ENCODE measurements at places on chromosomes 3 and 15.
A peak's percentile ranks its signal among the peaks of the same experiment; 100 is the strongest.

- DNase-seq = peak; percentile 86
Measured at GRCh38 chr15:63843901-63844317, 10.2 kb upstream of the HERC1 start.

DNA sequence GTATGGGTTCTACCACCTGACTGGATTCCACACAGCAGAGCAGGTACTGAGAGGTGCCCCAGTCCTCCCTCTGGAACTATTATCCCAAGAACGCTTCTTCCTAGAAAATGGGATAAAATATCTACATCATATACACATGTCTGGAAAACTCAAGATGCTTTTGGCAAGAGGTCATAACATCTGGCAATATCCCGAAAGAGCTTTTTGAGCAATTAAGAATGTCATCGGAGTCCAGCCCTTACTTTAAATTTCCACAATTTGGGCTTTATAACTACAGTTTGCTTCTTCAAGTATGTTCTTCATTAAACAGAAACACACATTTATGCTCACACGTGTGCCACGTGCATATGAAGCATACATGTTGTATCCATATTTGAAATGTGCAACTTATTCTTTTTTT, 365.9 kb upstream of the THBS1 start:
- DNase-seq = peak; percentile 37

GRCh38 chr15:63599401-63600000, 2.3 kb downstream of the FBXL22 start:
- DNase-seq = peak; percentile 27

- no peak for DNase-seq
Measured at GRCh38 chr15:38652998-38653397, 88.4 kb upstream of the RASGRP1 start.

DNA sequence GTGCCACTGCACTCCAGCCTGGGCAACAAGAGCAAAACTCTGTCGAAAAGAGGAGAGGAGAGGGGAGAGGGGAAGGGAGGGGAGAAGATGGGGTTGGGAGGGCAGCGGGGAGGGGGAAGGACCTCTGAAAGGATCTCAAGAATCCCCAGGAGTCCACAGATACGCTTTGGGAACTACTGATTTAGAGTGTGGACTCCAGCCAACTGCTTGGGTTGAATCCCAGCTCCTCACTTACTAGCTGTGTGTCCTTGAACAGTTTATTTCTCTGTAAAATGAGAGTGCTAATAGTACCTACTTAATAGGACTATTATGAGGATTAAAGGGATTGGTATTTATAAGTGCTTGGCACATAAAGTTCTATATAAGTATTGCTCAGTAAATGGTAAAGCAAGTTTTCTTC, 45.0 kb upstream of the FAH start:
- no peak for DNase-seq

DNA sequence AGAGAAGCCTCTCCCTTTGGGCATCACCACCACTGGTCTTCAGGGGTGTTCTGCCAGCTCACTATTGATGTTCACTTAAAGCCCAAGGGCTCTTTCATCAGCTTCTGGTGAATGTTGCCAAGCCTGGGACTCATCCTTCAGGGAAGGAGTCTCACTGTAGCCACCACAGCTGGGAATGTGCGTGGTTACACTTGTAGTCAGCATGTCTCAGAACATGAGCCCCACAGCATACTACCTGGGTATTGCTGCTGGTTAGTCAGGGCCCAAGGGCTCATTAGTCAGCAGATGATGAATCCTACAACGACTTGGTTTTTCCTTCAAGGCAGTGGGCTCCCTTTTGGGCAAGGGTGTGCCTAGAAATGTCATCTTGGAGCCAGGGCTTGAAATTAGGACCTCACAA, 412.9 kb downstream of the VGLL3 start:
- no peak for DNase-seq

GRCh38 chr15:71697236-71697635, 113.1 kb upstream of the NR2E3 start:
- DNase-seq = no peak

DNA sequence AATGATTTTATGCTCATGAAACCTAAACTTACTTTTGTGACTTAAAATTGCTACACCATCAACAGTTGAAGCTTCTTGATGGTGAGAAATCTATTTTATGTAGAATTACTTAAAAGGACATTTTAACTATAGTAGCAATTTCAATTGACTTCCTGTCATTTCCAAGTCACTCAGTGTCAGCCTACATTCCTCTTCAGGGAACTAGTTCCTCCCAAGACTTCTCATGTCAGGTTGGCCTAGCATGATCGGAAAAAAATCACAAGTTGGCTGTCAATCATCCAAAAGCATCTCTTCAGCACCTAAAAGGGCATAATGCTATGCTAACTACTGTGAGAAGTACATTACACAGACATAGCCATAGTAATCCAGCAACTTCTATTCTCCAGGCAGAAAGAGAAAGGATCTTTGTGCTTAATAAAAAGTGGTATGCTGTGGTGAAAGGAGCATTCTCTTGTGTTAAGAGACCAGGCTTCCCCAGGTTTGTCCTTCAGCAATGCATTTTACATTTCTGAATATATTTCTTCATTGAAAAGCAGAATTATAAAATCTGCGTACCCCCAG, 893.7 kb downstream of the AGBL1 start:
- no peak for DNase-seq

GRCh38 chr15:101558221-101558941, 68.9 kb upstream of the PCSK6 start:
- no peak for DNase-seq

DNA sequence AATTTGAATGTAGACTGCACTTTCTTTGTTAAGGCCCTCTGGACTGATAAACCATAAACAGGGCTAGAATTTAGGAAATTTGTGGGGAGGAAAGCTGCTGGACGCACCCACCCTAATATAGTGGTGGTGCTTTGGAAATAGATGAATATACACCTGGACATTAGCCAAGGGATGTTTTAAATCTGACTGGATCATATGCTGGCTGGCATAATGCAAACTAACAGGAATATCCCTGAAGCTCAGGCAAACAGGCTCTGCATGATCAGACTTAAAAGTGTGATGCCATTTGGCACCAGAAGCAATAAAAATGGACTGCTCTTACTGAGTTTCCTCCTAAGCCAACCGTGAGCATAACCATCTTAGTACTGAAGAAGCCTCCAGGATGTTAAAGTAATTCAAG, 465.8 kb upstream of the ROBO1 start:
- no peak for DNase-seq

GRCh38 chr3:182568261-182568660, 225.0 kb upstream of the ATP11B start:
- no peak for DNase-seq

DNA sequence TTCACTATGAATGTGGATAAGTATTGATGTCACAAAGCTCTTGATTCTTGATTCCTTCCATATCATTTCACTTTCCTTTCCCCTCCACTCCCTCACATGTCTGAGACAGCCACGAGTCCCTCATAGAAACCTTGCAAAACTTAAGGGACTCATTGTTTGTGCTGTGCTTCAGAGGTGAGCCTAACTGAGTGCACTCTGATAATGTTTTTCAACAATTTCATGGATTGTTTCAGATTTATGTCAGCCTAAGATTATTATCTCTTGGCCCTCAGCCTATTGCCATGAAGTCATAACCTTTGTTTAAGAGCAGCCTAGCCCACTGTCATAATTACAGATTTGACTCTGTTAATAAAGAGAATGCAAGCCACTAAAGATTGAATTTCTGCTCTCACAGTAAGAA, 363.6 kb downstream of the MECOM start:
- DNase-seq = no peak

DNA sequence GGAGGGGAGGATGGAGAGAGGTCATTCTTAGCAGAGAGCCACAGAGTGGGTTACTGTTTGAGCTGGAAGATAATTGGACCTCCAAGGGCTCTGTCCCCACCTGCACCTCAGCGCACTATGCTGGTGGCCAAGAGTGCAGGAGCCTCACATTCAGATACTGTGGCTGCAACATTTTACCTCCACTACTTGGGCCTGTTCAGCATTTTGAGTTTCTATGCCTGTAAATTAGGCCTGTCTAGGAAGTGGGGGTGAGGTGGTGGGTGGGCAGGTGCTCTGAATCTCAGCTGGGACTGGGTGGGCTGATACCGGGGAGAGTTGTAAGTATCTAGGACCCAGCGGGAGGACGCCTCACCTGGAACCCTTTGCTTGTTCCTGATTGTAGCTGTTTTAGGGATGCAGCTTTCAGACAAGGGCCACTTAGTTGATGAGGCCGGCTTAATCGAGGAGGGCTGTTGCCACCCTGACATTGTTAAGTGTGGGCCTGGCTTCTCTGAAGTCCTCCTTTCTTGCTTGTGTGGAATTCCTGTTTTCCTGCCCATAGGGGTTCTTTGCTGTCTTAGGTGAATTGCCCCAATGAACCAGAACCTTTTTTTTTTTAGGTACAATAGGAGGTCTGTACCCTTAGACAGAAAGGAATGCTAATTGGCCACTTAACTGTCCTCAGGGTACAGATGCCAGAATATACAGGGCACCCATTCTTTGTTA, 83.8 kb downstream of the SMAD3 start:
- no peak for DNase-seq

DNA sequence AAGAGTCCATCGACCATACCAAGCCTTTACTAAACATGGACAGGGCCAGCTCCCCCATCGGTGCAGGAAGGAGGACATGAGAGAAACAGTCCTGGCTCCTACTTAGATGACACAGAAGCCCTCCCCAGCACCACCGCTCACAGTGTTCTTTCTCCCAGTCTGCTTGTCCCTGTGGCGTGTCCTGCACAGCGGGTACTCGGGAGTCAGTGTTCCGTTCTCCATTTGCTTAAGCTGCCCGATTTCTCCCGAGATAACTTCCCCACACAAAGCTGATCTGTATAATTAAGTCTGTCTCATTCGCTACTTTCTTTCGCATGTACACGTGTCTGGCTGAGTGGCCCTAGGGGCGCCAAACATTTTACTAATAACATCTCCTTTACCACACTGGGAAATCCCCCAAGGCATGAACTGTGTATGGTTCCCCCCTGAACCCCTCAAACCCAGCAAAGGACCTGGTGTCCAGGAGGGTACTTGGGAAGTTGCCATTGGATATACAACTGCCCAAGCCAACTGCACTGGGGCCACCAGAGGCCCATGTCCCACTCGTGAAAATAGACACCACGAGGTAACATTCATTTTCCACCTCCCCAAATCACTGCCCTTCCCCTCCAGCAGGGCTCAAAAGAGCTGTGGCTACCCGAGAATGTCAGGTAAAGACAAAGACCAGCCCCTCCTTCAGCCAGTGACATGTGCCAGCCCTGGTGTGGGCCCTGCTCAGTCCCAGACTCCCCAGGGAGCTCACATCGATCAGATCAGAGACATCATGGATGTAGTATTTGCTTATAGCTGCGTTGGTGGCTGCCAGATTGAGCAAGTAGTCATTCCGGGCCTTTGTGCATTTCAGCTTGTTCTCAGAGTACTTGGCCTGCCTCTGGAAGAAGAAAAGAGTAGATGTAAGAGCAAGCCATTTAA, 96.5 kb upstream of the RAD18 start:
- DNase-seq = no peak

DNA sequence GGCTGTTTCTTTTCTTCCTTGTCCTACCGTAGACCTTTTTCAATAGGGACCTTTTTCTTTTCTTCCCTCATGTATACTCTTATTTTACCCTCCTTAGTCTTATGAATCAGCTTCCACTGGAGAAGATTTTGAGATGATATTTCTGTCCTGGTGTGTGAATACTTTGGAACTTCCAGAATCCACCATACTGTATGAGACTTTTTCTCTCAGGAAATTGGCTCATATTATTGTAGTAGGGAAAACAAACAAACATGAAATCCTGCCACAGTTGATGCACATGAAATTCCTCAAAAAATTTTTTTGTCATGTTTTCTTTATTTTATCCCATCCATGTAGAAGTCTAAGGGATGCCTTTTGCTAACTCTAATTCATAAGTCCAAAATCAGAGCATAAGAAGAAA, 289.3 kb upstream of the PLSCR5 start:
- DNase-seq = peak; percentile 83

DNA sequence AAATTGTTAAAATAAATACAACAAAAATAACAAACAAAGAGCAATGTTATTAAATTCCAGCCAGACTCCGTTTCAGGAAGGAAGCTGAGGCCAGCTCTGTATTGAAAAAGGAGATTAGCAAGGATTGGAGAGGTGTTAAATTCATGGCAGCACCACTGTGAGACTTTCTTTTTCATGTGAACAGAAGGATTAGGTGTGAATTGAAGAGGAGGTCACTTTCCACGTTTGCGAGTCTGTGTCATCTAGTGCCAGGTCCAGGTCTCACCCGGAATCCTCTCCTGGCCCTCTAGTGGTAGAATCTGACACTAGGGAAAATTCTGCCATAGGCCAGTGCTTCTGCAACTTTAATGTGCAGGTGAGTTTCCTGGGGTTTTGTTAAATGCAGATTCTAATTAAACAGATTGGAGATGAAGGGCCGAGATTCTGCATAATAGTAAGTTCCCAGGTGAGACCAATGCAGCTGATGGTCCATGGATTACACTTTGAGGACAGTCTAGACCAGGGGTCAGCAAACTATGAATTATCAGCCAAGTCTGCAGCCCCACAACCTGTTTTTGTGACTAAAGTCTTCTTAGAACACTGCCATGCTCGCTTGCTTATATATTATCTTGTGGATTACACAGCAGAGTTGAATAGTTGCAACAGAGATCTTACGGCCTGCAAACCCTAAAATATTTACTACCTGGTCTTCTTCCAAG, 9.2 kb upstream of the SLC6A1 start:
- peak; percentile 29 for DNase-seq

GRCh38 chr3:169583269-169583668, 80.2 kb downstream of the MECOM start:
- no peak for DNase-seq

- DNase-seq = peak; percentile 46
Measured at GRCh38 chr3:100257586-100257985, 3.2 kb upstream of the TBC1D23 start.

DNA sequence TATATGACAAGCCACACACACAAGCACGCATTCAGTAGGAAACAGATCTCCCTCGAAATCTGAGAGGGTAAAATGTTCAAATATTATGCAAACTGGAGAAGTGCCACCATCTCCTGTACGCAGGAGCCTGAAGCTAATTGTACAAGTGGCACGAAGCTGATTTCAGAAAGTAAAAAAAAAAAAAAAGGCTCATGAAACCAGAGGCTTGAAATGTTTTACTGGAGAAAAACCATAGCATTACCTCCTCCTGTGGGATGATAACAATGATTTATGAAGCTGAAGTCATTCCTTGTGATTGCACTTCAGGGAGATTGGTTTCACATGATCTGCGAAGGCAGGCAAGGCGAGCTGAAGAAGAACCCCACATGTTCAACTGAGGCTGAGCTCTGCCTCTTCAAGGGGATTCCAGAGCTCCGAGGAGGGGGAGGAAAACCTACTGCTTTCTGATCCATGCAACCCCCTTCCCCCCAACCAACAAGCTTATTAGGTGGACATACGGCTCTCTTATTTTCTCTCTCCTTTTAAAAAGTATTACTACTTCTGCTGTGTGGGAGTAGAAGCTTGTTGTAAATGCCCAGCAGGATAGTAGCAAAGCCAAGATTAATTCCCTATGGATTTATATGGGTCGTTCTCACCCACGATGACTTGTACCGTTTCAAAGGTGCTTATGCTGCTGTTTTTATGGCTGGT, 101.1 kb downstream of the GREM1 start:
- DNase-seq = peak; percentile 90

DNA sequence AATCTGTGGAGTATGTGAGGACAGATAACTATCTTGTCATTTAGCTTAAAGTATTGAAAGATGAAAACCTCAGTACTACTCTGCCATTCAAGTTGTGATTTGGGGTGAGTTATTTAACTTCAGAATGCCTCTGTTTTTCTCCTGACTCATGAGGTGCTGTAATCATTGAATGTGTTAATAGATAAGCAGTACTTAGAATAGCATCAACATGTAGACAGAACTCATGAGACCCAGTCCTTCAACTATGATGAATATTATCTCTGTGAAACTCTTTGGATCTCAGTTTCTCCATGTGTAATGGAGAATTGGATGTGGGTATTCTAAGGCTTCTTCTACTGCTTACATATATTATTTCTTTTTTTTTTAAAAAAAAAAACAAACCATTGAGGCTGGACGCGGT, 431.4 kb downstream of the GRM7 start:
- no peak for DNase-seq

Measured in fibroblast of skin of back (primary cell).